ENCODE measurements at places on chromosomes 6 and 20. TPM values are rescaled to one million over a fixed set of nuclear protein-coding genes. Genes with fewer than 3 reads are reported as not detected.

The ADGB gene
- not detected for total RNA-seq

DNA sequence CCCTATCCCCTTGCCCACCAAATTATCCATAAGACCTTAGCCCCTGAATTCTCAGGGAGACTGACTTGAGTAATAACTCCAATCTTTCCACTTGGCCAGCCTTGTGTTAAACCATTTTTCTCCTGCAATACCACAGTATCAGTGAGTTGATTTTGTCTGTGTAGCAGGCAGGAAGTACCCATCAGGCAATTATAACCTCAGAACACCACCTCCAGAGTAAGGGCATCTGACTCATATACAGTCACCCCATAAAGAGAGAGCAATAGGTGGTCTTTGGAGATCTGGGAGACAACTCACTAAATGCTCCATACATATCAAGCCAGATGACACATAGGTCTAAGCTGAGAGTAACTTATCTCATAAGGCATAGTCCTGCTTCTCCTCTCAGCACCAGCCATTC lies 83.7 kb downstream of the FILIP1 start:
- peak; percentile 95 for DNase-seq

GRCh38 chr20:64108731-64109681 lies 1.6 kb upstream of the NPBWR2 start:
- no peak for DNase-seq

- peak; percentile 18 for DNase-seq
Measured at GRCh38 chr6:6008648-6009421, 2.1 kb upstream of the NRN1 start.

DNA sequence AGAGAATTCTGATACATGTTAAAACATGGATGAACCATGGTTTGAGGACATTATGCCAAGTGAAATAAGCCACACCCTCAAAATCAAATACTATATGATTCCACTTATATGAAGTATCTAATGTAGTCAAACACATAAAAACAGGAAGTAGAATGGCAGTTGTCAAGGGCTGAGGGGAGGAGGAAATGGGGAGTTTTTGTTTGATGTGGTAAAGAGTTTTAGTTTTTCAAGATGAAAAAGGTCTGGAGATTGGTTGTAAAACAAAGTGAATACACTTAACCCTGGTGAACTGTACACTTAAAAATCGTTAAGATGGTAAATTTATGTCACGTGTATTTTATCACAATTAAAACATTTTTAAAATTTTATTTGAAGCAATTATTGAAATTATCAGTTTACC lies 127.4 kb upstream of the GRIK2 start:
- no peak for DNase-seq

The RSPH4A gene
- not detected for total RNA-seq
